ENCODE measurements at places on chromosomes 7 and 10. TPM values are rescaled to one million over a fixed set of nuclear protein-coding genes. Genes with fewer than 3 reads are reported as not detected.

GRCh38 chr10:131480066-131480465, 168.5 kb upstream of the TCERG1L start:
- DNase-seq, result no peak

The ASZ1 gene
- not detected for total RNA-seq

GRCh38 chr7:31119249-31119648, 67.1 kb downstream of the ADCYAP1R1 start:
- no peak for DNase-seq

The NUTM2B gene
- 1.6 TPM for total RNA-seq

DNA sequence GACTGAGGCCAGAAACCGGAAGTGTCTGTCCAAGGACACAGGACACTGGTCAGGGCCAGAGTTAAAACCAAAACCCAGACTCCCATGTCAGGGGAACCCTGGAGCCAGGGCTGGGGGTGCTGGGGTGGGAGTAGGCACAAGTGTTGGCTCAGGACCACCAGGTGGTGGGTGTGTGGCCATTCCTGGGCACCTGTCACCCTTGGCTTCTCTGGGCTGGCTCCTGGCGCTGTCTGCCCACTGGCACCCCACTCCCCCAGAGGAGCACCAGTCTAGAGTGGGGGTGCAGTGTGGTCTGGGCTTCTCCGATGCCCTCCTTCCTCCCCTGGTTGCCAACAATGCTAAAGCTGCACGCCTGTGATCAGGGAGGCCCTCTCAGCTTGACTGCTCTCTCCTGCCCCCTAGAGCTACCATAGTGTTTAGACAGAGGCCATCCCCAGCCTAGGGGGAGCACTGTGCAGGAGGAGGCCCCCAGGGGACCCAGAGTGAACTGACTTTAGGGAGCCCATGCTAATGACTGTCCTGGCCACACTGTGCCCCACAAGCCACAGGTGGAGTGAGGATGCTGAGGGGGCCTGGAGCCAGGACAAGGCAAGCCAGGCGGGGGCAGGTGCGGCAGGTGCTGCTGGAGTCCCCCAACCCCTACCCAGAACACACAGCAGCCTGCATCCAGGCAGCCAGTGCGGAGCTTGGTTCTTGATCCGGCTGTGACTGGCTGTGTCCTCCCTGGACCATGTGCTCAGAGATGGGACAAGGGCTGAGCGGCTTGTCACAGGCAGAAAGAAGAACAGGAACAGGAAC, 11.0 kb downstream of the RASGEF1A start:
- DNase-seq, result no peak

DNA sequence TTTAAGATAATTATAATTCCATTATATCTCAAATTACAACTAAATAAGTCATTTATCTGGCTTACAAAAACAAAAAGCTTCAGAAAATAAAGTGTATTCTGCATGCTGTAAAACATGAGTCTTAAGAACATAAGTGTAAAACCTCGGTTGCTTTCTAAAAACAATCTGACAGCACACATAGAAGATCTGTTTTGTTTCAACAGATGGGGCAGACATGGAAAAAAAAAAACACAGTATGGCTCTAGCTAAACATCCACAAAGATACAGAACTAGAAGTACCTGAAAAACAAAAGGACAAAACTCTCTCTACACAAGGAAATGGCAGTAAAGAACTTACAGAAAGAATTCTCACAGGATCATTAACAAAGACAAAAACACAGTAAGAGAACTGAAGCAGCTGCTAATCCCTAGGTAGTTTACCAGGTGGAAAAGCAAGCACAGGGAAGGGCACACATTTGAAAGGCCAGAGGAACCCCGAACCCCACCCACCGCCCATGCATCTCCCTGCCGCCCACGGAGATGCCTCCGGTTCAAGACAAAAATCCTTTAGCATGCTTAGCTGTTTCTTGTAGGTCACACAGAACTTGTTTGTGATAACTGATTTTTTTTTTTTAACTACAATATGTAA, 42.5 kb downstream of the DLD start:
- DNase-seq, result no peak

- DNase-seq, result no peak
Measured at GRCh38 chr7:150322833-150323681, at the start of the genes ACTR3C and LRRC61. Gene ACTR3C (minus strand): TSS chr7:150323545. CDS start chr7:150295296, 28,249 bp downstream. Gene LRRC61 (plus strand): TSS chr7:150323355. CDS start chr7:150336862, 13,507 bp downstream.

- DNase-seq, result no peak
Measured at GRCh38 chr10:48459270-48460150, 145.4 kb downstream of the ARHGAP22 start.

DNA sequence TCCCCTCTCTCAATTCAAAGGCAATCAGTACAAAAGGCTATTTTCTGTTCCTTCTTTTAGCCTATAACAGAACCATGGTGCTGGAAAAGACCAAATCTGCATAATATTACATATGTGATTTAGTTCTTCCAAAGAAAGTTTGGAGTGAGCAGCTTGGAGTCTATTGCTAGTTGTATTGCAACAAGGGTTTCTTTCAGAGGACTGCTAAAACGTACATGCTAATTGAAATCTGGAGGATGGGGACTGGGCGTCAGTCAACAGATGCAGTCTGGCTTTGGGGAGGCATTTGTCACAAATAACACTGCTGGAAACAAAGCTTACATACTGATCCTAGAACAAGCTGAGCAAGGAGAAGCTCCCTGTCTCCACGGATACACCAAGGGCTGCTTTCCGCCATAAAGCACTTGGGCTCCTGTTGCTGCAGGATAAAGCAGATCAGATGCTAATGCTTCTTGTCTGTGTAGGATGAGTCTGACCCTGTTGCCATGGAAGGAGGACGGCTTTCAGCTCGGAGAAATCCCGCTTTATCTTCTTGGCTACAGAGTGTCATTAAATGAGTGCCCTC, 883.5 kb downstream of the SORCS1 start:
- no peak for DNase-seq

The KCNH2 gene
- total RNA-seq, result 6.1 TPM
